Uterus (tissue), 4 donors: ENCODE measurements at places on chromosomes 5 and 9.

DNA sequence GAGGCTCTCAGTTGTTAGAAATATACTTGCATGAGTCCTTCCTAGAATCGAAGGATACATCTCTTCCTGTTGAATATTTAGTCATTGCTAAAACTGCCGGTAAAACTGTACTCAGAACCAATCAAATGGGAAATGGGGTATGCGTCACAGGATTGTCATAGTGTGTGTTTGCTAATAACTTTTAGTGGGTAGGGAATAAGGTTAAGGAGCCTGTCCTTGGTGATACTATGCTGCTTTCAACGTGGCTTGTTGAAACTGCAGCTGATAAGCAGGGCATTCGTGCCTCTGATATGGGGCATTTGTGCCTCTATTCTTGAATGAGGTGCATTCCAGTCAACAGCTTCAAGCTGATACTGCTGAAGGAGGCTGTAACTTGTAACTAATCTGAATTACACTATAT is 26.6 kb downstream of the HABP4 start:
- no peaks in the 10 kb centered on the region for H3K4me1 ChIP-seq
- H3K27me3 ChIP-seq = no peaks in the 10 kb centered on the region
- DNase-seq = no peak

DNA sequence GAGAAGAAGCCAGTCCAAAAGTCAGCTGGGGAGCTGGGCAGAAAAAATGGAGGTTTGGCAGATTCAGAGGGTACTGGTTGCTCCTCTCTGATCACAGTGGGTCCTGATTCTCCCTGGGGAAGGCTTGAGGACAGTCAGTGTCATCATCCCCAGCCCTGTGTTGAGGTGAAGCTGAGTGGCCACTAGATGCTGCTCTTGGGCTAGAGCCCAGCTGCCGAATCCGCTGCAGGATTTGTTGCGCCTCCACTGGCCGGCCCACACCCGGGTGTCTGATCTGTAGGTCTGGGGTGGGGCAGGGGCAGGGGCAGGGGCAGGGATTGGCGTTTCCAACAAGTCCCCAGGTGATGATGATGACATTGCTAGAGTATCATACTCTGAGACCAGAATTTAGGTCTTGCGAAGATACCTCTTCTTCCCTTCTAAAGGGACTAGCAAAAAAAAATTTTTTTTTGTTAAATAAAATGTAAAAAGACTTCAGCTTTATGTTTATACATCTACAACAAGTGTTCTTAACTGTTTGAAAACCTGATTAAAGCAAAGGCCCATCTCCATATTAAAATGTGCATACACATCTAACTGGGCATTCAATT is 106.8 kb downstream of the PDE6A start:
- H3K27ac ChIP-seq = no peak overlapping the region
- no peaks in the 10 kb centered on the region for H3K36me3 ChIP-seq
- no peaks in the 10 kb centered on the region for H3K4me1 ChIP-seq
- no peaks in the 10 kb centered on the region for H3K27me3 ChIP-seq

- H3K27me3 ChIP-seq = no peaks in the 10 kb centered on the region
- H3K4me3 ChIP-seq = no peak overlapping the region
Measured at GRCh38 chr5:36300191-36300926, 1.3 kb downstream of the RANBP3L start.

DNA sequence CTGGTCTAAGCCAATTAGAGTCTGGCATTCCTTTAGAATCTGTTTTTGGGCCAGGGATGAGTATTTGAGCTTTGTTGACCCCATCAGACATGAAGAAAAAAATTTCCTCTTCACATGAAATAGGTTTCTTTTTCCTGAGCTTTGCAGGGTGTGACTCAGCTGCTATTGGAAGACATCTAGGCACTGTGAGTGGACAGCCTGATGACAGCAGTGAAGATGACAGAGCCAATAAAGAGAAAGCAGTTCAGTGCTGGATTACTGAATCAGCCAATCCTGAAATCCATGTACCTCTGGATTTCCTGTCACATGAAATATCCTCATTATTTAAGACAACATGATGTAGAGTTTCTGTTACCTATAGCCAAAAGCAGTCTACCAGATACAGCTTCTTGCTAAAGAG is 51.3 kb upstream of the GRIA1 start:
- H3K27ac ChIP-seq = no peak overlapping the region
- H3K36me3 ChIP-seq = no peaks in the 10 kb centered on the region
- no peak overlapping the region for H3K4me3 ChIP-seq
- H3K4me1 ChIP-seq = no peaks in the 10 kb centered on the region

DNA sequence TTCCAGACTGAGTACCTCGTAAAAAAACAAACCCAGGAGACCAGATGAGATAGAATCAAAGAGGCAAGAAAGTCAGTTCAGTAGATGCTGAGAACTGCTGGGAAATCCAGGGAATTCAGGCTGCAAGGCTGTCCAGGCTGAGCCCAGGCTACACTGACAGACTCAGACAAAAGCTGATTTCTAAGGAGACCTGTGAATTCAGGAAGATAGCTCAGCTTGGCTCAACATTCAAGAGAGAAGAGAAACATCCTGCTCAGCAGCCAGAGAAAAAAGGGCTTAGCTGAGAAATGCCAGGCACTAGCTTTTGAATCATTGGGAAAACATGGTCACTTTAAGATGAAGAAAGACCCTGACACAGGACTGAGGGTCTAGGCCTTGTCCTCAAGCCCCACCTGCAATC is 118.2 kb upstream of the SLC44A1 start:
- DNase-seq = no peak
- no peaks in the 10 kb centered on the region for H3K4me1 ChIP-seq

- H3K27ac ChIP-seq = no peak overlapping the region
- H3K36me3 ChIP-seq = no peaks in the 10 kb centered on the region
- DNase-seq = no peak
- H3K4me1 ChIP-seq = no peaks in the 10 kb centered on the region
Measured at GRCh38 chr5:150809363-150809762, 30.8 kb downstream of the SMIM3 start.

DNA sequence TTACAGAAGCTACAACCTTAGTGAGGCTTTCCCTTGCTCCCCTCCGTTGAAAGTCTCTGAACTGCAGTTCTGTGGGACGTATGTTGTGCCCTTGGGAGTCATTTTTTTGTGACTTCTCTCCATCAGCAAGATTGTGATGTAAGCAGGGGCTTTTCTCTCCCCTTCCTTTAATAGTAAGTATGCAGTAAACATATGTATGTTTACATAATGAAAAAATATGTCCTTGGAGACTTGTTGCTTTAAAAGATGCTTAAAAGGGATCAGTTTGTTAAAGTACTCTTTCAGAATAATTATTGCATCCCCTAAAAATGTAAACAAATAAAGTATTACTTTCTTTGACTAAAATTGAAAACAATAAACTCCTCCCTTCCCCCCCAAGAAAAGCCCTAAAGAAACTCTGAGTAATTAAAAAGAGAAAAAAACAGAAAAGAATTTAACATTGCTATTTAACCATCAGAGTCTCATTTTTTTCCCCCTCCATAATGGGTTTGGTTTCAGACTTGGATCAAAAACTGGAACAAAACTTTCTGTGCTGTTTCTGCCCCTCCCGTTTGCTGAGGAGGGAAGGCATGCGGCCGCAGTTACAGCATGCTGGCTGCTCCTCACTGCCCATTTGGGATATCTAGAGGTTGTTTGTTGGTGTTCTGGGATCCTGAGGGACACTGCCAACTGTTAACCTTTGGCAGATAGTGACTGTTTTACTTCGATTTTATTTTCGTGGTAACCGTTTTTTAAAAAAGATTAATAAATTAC is 40.2 kb downstream of the TRIO start:
- H3K4me1 ChIP-seq = peaks cover 23% of the 10 kb centered on the region
- peak overlapping the region; percentile 15 for H3K4me3 ChIP-seq
- H3K36me3 ChIP-seq = no peaks in the 10 kb centered on the region
- peak overlapping the region; percentile 96 for H3K27ac ChIP-seq
- peak; percentile 38 for DNase-seq
- no peaks in the 10 kb centered on the region for H3K27me3 ChIP-seq

GRCh38 chr9:121782514-121783110 is 131.2 kb downstream of the DAB2IP start:
- no peak for DNase-seq
- H3K4me3 ChIP-seq = no peak overlapping the region
- peak overlapping the region; percentile 15 for H3K27ac ChIP-seq
- peaks cover 4% of the 10 kb centered on the region for H3K4me1 ChIP-seq
- H3K36me3 ChIP-seq = no peaks in the 10 kb centered on the region
- H3K27me3 ChIP-seq = no peaks in the 10 kb centered on the region

GRCh38 chr5:12284604-12285003 is 380.4 kb upstream of the CTNND2 start:
- H3K27me3 ChIP-seq = no peaks in the 10 kb centered on the region
- no peaks in the 10 kb centered on the region for H3K4me1 ChIP-seq
- no peaks in the 10 kb centered on the region for H3K36me3 ChIP-seq
- H3K27ac ChIP-seq = no peak overlapping the region

DNA sequence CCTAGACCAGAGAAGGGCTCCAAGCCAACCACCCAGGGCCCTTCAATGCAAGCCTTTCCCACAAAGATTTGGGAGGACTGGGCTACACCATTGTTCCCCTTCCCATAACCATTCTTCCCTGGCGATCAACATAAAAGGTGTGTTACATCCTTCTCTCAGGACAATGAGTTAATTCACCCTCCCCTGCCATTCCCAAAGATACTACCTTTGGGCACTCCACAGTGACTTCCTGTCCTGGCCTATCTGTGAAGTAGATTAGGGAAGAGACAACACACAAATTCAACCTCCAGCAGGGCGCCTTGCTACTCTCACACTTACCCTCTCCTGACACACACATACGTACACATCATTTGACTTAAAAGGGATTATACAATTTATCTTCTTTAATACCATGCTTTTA is 23.2 kb upstream of the IL17B start:
- no peaks in the 10 kb centered on the region for H3K36me3 ChIP-seq
- H3K27me3 ChIP-seq = no peaks in the 10 kb centered on the region
- peaks cover 20% of the 10 kb centered on the region for H3K4me1 ChIP-seq
- no peak overlapping the region for H3K27ac ChIP-seq
- no peak overlapping the region for H3K4me3 ChIP-seq
- DNase-seq = no peak

DNA sequence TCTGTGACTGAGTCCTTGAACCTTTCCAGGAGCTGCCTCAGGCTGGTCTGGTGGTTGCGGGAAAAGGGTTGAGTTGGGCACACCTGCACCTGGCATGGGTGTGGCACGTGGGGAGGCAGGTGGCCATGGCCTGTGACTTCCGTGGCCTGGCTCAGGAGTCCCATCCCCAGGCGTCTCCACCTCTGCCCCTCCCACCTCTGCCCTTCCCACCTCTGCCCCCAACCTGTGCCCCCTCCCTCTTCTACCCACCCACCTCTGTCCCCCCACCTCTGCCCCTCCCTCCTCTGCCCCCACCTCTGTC is 1.9 kb upstream of the QRFP start:
- H3K36me3 ChIP-seq = no peaks in the 10 kb centered on the region
- DNase-seq = no peak
- H3K4me3 ChIP-seq = no peak overlapping the region
- peaks cover 2% of the 10 kb centered on the region for H3K27me3 ChIP-seq
- no peak overlapping the region for H3K27ac ChIP-seq

DNA sequence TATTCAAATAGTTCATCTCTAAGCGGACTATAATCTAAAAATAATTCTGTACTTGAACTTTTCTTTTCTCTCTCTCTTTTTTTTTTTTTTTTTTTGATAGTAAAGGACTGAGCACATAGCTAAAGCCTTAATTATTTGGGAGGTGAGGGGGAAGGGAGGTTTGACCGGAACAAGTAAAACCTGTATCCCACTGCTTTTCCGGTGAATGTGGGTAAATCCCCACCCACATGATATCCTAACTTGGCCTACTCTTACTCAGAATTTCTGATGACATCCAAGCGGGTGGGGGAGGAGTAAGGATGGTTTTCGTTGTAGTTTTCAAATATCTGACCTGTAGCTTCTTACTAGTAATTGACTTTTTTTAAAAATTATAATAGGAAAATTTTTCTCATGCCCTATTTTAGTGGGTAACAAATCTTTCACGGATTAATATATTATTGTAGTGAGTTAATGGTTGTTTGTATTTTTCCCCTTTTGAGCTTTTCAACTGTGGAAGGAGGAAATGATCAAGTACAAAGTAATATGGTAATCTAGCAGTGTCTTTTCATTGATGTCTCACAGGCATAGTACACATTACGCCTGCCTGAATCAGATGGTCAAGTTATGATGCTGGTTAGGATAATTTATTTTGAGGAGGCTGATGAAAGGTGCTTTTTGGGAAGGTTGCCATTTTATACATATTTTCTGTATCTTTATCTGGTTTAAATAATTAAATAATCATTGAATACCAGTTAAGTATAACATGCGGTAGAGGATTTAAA is 2.2 kb upstream of the ELL2 start:
- H3K4me3 ChIP-seq = no peak overlapping the region
- no peaks in the 10 kb centered on the region for H3K27me3 ChIP-seq
- no peaks in the 10 kb centered on the region for H3K4me1 ChIP-seq
- H3K27ac ChIP-seq = no peak overlapping the region

GRCh38 chr5:178104492-178104891 is 8.8 kb upstream of the N4BP3 start:
- no peaks in the 10 kb centered on the region for H3K4me1 ChIP-seq
- DNase-seq = no peak
- H3K27me3 ChIP-seq = no peaks in the 10 kb centered on the region
- H3K36me3 ChIP-seq = no peaks in the 10 kb centered on the region
- H3K4me3 ChIP-seq = no peak overlapping the region
- no peak overlapping the region for H3K27ac ChIP-seq

DNA sequence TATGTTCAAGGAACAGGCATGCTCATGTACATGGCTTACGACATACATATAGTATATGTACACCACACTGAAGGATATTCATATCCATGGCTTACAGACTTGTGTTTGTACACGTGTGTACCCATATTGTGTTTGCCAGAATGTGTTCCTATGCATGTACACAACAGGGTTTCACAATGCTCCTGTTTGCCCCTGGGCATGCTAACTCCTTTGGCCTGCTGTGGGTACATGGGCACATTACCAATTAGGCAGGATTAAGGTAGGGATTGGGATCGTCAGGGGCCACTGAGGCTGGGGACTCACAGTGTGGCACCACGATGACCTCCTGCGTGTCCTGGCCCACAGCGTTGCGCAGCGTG is 26.2 kb downstream of the PDGFRB start:
- no peaks in the 10 kb centered on the region for H3K36me3 ChIP-seq
- H3K4me1 ChIP-seq = peaks cover 37% of the 10 kb centered on the region

- no peaks in the 10 kb centered on the region for H3K36me3 ChIP-seq
- no peaks in the 10 kb centered on the region for H3K27me3 ChIP-seq
- DNase-seq = no peak
- H3K4me3 ChIP-seq = no peak overlapping the region
- H3K4me1 ChIP-seq = no peaks in the 10 kb centered on the region
- H3K27ac ChIP-seq = no peak overlapping the region
Measured at GRCh38 chr5:40780199-40780598, 18.0 kb downstream of the PRKAA1 start.

GRCh38 chr5:113205323-113205722 is 228.7 kb downstream of the DCP2 start:
- H3K36me3 ChIP-seq = no peaks in the 10 kb centered on the region
- no peak overlapping the region for H3K27ac ChIP-seq
- no peak for DNase-seq
- no peaks in the 10 kb centered on the region for H3K4me1 ChIP-seq
- no peak overlapping the region for H3K4me3 ChIP-seq

- DNase-seq = no peak
- no peaks in the 10 kb centered on the region for H3K36me3 ChIP-seq
- no peaks in the 10 kb centered on the region for H3K4me1 ChIP-seq
Measured at GRCh38 chr5:73865315-73865714, 239.3 kb downstream of the ARHGEF28 start.

- no peak for DNase-seq
- no peaks in the 10 kb centered on the region for H3K36me3 ChIP-seq
- H3K27me3 ChIP-seq = no peaks in the 10 kb centered on the region
- no peak overlapping the region for H3K4me3 ChIP-seq
- no peak overlapping the region for H3K27ac ChIP-seq
- H3K4me1 ChIP-seq = no peaks in the 10 kb centered on the region
Measured at GRCh38 chr5:63564789-63565188, 397.5 kb downstream of the HTR1A start.
